CD4-positive, alpha-beta T cell treated with Interleukin-17A for 1 hour (primary cell): ENCODE measurements at places on chromosomes 2 and 18.

DNA sequence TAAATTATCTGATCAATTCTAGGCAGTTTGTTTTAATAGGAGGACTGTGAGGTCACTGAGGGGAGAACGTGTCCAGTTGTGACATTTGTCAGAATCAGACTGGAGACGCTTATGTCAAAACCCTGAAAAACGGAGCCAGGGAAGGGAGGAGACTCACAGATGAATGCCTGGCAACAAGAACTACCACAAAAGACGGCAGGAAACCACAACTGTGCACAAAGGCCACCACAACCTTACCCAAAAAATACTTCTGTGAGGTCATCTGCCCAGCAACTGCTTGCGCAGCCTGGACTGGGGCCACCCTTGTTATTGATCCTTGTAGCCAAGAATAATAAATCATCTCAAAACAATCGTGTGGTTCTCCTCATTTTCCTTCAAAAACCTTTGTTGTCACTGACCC lies 173.0 kb upstream of the ALKAL2 start:
- DNase-seq = peak; percentile 77

- DNase-seq = no peak
These were observed 830.4 kb downstream of the DCDC2C start for GRCh38 chr2:4533806-4534205.

DNA sequence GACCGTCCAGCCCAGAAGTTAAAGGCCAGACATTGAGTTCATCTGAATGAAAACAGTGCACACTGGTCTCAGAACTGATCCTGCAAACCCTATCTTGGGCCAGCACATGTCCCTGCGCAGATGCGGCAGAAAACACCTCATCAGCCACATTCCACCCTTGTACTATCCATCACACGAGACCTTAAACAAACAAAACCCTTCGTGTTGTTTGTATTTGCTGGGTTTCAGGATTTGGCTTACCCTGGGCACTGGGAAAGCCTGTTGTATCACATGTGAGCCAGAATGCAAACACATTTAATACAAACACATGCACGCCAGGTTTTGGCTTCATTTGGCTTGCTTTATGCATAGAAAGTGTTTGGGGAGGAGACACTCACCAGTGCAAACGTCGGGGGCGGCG lies 12.5 kb downstream of the WIPF1 start:
- DNase-seq = no peak

DNA sequence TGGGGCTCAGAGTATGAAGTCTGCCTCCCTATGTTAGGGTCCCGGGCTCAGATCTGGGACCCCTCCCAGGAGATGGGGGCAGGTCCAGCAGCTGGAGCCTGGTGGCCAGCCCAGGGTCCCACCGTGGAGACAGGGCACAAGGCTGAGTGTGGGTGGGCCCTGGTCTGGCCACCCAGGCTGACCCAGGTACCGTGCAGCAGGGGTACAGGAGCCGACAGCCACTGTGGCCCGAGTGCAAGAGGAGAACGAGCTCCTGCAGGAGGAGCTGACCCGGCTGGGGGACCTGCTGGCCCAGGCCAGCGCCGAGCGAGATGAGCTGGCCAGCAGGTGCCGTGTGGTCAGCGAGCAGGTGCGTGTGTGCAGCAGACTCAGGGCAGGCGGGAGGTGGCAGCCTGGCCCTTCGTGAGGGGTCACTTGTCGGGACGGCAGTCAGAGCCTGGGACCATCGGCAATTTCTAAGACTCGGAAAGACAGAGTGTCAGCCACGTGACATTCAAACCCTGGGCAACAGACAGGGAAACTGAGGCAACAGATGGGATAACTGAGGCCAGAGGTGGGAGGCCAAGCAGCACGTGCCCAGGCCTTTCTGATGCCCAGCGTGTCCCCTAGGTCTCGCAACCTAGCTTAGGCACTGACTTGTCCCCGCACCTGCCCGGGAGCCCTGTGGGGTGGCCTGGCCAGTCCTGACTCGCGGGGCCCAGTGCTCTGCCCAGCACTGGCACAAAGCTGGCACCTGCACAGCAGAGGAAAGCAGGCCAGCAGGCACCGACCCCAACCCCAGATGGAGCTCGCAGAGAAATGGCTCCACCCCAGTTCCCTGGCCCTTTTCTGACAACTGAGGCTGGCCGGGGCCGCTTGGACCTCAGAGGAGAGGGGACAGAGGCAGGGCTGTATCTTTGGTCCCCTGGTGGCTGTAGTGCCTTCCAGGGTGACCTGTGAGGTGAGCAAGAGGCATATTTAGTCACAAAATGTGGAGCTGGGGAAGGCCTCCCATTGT lies 13.9 kb downstream of the CROCC2 start:
- no peak for DNase-seq

GRCh38 chr2:147933931-147934330 lies 86.6 kb downstream of the ORC4 start:
- DNase-seq = no peak

DNA sequence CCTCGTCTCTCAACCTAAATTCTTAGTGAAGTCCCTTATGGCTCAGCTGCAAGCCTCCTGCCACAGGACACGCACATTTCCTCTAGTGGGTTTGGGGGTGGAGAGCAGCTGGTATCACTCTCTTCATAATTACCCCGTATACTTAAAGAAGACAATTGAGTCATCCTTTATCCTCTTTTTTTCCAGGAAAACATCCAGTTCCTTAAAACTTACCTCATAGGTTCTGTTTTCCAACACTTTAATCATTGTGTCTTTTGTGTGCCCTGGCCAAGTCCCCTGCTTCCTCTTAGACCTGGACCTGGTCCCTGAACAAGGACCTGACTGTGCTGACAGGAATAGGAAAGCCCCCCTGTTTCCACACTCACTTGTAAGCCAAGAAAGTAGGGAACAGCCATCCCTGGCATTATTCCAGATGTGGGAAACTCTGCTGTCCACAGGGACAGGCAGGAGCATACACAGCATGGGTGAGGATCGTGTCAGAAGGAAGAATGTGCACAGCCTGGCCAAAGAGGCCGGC lies 42.3 kb upstream of the MYO1B start:
- peak; percentile 34 for DNase-seq
